ENCODE measurements at places on chromosomes 7 and 10.

DNA sequence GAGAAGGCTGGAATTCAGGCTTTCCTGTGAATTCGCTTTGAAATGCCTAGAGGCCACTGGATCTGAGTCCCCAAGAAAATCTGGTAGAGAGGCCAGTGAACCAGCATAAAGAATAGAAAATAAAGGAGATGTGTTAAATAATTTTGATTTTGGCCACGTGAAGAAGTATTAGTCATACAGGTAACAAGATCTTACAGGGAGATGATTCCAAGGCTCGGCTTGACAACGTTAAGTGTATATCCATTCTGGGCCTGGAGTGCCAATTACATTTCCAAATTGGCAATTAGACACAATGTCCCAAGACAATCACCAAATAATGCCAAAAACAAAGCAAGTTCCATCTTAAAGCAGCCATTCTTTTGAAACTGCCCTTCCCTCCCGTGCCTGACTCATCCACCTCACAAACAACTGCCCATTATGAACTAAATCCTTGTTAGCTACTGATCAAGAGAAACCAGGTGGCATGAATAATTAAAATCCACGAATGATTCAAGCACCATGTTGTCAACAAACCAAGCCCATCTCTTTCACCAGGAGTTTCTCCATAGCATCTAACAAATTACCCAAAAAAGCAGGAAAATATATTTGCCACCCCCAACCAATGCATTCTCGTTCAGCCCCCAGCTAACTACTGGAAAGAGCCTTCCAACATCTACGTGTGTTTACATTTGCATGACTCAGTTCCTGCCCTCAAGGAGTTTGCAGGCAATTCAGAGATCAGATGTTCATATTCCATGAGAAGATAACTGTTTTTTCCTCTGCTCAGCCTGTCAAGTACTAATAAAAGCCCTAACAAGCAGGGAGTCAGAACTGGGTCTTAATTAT, 8.5 kb downstream of the KCNMA1 start:
- DNase-seq: no peak

DNA sequence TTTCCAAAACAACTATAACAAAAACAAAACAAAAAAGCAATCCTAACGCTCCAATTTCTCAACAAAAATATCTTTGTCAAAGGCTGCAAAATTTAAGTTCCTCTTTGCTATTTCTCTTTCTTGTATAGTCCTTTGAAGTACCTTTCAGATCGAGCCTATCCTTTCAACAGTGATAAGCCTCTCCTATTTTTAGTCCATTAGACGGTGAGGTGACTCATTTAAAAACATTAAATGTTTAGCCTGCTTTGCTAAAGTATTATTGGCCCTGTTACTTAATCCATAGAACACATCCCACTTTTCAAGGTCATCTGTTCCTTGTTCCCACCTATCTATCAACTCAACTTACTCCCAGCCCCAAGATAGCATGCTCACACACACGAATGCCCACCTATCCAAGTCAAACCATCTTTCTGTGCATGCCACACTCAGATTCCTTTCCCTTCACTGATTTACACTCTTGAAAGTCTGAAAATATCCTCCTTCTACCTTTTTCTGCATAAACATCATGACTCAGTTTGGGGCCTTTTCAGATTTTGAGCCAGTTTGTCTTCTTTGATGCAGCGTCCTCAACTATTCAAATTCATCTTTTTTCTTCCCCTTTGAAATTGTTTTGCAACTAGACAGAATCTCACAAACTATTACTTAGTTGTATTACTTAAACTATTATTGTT, 224.9 kb upstream of the TMEM229A start:
- DNase-seq: no peak

GRCh38 chr10:113775686-113776294, 24.3 kb downstream of the PLEKHS1 start:
- DNase-seq: no peak

- no peak for DNase-seq
Observed at GRCh38 chr10:47238331-47239095, 61.5 kb upstream of the GDF10 start.

GRCh38 chr7:116363637-116364432, 135.7 kb upstream of the CAV2 start:
- DNase-seq: no peak

GRCh38 chr7:42972699-42973500, 40.7 kb downstream of the MRPL32 start:
- DNase-seq: no peak

DNA sequence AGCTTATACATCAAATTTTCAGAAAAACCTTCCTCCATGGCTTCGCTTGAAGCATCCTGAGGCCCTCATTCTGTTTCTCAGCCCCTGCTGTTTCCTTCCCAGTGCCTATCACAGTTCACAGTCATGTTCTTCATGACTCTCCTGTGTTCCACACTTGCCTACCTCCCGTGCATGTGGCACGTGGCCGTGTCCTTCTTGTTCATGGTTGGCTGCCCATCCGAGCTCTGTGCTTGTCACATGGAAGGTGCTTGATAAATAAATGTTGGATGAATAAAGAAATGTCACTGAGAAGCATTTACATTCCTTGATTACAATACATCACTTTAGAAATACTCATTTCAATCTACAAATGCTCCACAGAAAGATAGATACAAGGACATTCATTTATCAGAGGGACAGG, 23.7 kb upstream of the EGFR start:
- DNase-seq: no peak

DNA sequence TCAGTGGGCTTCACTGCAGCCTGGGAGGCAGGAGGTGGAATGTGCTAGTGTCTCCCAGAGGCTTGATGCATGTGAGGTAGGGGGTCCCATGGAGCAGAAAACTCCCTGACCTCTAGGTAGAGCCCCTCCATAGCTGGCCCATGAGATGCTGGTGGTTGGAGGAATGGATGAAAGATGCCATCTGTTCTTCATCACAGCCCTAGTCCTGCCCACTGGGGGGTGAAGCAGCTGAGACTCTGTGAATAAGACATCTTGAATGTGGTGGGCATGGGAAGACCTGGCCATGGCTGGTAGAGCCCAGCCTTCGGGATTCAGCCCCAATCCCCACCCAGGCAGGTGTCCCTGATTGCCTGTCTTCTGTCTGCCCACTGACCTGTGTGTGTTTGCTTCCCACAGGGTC, 92.5 kb downstream of the COL13A1 start:
- DNase-seq: no peak

- no peak for DNase-seq
Observed at GRCh38 chr10:132595854-132596253, 58.3 kb downstream of the INPP5A start.

DNA sequence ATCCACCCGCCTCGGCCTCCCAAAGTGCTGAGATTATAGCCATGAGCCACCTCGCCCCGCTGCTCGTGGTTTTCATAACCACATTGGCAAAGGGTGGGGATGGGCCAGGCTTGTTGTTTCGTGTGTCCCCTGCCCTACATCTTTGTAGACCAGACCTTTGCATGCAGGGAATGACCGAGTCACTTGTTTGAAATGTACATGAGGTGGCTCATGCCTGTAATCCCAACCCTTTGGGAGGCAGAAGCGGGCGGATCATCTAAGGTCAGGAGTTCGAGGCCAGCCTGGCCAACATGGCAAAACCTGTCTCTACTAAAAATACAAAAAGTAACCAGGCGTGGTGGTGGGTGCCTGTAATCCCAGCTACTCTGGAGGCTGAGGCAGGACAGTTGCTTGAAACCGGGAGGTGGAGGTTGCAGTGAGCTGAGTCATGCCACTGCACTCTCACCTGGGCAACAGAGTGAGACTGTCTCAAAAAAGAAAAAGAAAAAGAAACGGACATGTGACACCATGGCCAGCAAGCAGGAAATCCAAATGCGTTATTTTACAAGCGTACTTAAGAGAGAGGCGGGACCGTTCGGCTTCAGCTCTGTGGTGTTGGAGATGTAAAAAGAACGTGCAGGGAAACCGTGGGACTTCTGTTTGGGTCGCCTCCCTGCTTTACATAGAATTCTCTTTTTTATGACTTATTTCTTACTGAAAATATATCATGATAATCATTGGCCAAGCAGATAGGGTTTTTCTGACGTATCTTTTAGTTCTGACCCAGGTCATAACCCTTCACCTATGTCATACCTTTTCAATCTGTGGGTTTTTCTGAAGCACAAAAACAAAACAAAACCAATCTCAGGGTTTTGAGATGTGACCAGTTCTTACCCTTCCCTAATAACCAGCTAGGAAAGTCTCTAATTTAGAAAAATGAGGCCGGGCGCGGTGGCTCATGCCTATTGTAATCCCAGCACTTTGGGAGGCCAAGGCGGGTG, 45.1 kb downstream of the WIPI2 start:
- DNase-seq: no peak

DNA sequence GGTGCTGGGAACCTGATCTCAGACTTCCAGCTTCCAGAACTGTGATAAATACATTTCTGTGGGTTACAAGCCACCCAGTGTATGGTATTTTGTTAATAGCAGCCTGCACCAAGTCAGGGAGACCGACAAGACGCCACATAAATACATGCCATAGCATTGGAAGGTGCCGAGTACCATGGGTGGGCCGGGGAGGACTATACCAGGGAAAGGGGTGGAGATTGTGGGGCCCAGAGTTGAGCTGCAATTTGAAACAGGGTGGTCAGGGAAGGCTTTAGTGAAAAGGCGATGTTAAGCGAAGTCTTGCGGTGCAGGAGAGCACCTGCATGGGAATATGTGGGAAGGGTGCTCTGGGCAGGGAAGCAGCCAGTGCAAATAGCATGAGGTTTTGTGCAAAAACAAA, 88.9 kb upstream of the LRRC4 start:
- no peak for DNase-seq

DNA sequence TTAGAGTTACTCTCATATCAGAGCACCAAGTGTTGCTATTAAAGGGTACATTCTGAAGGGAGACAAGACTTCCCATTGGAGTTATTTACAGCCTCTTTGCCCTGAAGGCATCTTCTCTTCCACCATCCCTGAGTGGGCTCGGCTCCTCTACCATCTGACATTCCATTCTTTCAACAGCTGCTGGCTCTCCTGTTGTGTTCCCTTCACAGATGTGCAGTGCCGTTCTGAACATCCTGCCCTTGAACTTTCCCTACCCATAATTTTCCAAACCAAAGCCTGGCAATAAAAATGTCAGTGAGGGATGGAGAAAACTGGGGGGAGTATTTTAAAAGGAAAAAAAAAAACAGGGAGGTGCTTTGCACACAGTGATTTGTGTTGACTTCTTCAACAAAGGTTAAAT, 392.9 kb downstream of the KCNMA1 start:
- no peak for DNase-seq

GRCh38 chr7:76293407-76293901, 9.0 kb upstream of the HSPB1 start:
- DNase-seq: no peak

DNA sequence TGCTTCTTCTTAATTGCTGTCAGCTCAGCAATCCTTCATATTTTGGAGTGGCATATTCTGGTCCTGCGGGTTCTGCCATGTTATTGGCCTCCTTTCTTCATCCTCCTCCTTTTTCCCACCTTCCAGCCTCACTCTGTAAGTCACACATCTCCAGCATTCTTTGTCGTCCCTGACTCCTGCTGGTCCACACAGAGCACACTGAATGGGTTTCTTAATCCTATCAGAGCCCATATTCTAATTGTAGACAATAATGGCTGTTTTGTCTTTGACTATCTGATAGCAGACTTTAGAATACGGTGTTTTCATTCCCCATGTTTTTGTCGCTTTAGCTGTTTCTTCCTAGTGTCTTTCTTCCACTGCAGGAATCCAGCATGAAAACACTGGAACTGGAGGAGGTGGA, 389.6 kb downstream of the REEP3 start:
- no peak for DNase-seq

DNA sequence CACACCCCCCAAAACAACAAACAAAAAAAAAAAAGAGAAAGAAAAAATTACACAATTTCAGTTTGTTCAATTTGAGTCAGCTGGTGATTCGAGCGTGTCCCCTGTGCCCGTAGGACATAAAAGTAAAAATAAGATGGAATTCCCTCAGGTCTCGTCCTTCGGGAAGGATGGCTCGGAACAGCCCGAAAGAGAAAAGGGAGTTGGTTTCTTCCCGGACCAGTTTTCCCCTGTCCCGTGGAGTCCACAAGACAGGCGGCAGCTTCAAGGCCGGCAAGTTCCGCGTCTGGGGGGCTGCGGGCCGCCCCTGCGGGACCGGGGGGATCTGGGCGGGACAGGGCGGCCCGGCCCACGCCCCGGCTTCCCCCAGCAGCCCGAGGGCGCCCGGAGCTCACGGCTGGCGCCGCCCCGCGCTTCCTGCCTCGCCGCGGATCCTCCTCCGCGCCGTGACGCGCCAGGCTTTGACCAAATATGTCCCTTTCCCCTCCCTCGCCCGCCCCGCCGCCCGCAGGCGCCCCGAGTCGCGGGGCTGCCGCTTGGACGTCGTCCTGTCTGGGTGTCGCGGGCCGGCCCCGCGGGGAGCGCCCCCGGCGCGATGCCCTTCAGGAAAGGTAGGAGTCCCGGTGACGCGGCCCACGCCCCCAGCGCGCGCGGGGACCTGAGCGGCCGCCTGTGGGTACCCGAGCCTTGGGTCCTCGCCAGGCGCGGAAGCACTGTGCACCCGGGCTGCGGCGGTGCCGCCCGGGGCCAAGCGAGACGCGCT, 55.8 kb downstream of the RBM17 start:
- peak; percentile 80 for DNase-seq

DNA sequence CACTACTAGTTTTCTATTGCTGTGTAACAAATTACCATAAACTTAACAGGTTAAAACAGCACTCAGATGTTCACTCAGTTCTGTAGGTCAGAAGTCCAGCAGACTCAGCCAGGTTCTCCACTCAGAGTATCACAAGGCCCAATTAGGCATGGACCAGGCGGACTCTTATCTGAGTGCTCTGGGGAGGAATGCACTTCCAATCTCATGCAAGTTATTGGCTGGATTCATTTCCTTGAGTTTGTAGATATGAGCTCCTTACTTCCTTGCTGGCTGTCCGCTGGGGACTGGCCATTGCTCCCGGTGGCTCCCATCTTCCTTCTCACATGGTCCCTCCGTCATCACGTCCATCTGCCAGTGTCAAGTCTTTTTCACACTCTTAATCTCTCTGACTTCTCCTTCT, 137.0 kb upstream of the PRR15 start:
- DNase-seq: no peak

DNA sequence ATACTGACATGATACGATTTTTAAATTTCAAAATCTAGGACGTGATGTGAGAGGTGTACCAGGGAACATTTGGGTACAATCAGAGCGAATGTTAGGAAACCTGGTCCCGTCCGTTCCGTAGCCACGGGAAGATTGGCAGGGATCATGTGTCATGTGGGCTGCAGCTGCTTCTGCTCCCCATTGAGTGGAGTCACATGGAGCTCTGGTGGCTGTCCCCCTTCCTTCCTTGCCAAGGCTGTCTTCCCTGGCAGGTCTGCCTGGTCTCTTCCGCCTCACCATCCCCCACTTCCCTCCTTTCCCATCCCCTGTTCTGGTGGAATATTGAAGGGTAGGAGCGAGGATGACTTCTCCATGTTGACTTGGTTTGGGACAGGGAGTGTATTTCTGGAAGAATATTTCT, 33.8 kb upstream of the FAM180A start:
- DNase-seq: no peak

Measured in CD4-positive, alpha-beta T cell treated with Interleukin-4 for 4 hours (primary cell).